ENCODE measurements at places on chromosomes 11 and 22.

- no peak overlapping the region for H3K27ac ChIP-seq
- peaks cover 7% of the 10 kb centered on the region for H3K4me1 ChIP-seq
- no peaks in the 10 kb centered on the region for H3K27me3 ChIP-seq
- no peak for DNase-seq
- H3K36me3 ChIP-seq: peaks cover 21% of the 10 kb centered on the region
Observed at GRCh38 chr22:45804319-45804985, 132.8 kb downstream of the ATXN10 start.

DNA sequence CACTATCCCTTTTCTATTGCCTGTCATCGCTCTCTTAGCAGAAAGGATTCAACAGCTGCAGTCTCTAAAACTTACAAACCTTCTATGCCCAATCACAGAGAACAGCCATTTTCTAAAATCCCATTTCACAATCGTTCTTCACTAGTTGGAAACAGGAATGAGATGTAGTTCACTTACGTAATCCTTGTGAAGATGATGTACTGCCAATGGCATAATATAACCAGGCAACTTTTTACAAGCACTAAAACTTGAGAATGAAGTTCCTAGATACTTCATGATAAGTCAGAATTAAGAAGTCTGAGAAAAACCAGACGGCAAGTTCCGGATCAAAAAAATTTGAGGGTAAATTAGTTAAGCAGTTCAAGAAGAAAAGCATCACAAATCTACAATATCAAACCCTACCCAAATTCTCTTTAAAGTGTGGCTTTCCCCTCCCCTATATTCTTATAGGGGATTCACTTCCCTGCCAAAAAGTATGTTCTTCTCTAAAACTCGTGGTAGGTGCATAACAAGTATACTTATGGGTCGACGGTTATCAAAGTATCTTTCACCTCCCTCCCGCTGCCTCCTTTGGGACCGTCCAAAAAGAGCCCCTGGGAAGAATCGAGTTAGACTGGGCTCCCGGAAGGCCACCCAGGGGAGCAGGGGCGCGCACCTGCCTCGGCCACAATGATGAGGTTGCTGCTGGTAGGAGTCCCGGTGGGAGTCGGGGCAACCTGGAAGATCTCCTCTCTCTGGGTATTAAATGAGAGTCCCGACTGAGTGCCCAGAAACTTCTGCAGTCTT is 666 bp downstream of the MSANTD4 start:
- H3K4me1 ChIP-seq: peaks cover 26% of the 10 kb centered on the region
- no peak for DNase-seq
- peaks cover 5% of the 10 kb centered on the region for H3K36me3 ChIP-seq
- peak overlapping the region; percentile 96 for H3K27ac ChIP-seq
- peak overlapping the region; percentile 93 for H3K4me3 ChIP-seq
- no peaks in the 10 kb centered on the region for H3K27me3 ChIP-seq

GRCh38 chr11:298406-299065 is 790 bp downstream of the IFITM5 start:
- H3K27ac ChIP-seq: no peak overlapping the region
- H3K4me3 ChIP-seq: no peak overlapping the region
- H3K4me1 ChIP-seq: peaks cover 9% of the 10 kb centered on the region
- H3K27me3 ChIP-seq: peaks cover 13% of the 10 kb centered on the region

DNA sequence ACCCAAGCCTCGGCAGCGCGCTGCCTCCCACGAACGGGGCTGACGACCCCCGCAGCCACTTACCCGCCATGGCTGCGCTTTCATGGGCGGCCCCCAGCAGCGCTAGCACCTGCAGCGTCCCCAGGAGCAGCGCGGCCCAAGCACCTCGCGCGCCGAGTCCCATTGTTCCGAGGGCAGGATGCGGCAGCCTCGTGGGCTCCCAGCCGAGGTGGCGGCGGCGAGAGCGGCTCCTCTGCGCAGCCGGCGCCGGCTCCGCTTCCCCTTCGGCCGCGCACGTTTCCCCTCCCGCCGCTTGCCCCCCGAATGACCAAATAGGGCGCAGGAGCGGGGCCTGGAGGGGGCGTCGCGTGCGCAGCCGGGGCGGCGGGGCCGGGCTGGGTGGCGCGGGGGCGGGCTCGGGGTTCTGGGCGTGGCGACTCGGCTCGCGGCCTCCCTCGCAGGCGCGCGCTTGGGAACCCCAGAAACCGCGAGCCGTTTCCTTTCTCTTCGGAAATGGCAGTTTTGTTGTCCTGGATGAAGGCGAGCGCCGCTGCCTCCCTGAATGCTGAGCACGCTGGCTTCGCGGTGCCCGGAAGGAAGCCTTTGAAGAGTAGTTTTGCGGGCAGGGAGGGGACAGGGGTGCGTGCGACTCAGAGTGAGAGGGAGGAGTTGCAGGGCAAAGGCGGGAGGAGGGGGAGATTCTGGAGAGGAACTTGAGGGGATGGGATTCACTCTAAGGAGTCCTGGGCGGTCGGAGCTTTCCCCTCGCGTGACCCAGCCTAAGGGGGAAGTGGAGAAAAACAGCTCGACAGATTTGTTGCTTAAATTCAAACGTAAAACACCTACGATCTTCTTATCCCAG is at the start of gene TMEM123:
TMEM123 (minus strand) TSS at position 305 of the 841 bp plus-strand sequence; CDS start at position 163, 142 bp downstream.
- peaks cover 6% of the 10 kb centered on the region for H3K27me3 ChIP-seq
- H3K27ac ChIP-seq: peak within 1 kb of the TSS; percentile 100
- peaks cover 48% of the 10 kb centered on the region for H3K4me1 ChIP-seq
- H3K36me3 ChIP-seq: peaks cover 1% of the 10 kb centered on the region
- DNase-seq: peak; percentile 68
- H3K4me3 ChIP-seq: peak within 1 kb of the TSS; percentile 99

GRCh38 chr11:120172054-120172911 is 34.4 kb upstream of the TRIM29 start:
- peaks cover 2% of the 10 kb centered on the region for H3K4me1 ChIP-seq
- no peaks in the 10 kb centered on the region for H3K36me3 ChIP-seq
- no peak overlapping the region for H3K27ac ChIP-seq
- H3K4me3 ChIP-seq: no peak overlapping the region
- peak; percentile 52 for DNase-seq
